ENCODE measurements at places on chromosomes 12 and 14.

- no peak for DNase-seq
These were observed 846.8 kb downstream of the NRXN3 start for GRCh38 chr14:79016828-79017505.

DNA sequence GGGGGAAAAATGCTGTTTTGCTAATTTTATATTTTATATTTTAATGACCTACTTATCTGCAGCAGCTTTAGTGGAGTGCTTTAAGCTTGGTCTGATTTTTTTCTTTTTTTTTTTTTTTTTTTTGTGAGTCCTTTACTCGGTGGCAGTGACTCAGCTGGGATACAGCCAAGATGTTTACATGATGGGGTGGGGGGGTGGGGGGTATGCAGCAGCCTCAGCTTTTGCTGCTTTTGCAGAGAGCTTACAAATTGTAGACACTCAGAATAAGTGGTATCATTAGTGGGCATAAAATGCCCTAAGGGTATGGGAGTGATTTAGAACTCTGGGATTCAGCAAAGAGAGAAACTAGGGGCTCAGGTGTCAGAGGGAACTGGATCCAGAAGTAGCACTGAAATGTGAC lies 38.2 kb upstream of the ARHGAP5 start:
- no peak for DNase-seq

DNA sequence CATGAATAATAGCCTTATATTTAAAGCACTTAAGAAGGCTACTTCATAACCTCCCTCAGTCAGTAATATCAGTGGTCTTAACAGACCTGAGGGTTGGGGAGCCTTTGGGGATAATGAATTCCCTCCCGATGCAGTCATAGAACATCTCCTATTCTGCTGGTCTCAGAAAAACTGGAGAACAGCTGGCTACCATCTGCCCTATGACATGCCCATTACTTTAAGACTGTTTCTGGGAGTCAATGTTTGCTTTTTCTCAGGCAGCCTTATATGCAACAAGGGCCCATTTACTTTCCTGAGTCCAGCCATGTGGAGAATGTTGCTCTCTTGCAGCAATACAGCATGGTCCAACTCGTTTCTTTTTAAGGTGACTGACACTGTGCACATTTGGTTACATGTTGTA lies 161.7 kb upstream of the PARP11 start:
- no peak for DNase-seq

- DNase-seq = no peak
These were observed 2.3 kb upstream of the CEBPE start for GRCh38 chr14:23121361-23121771.

GRCh38 chr12:24541193-24541871 lies 407.6 kb downstream of the BCAT1 start:
- no peak for DNase-seq

GRCh38 chr14:49497725-49498348 lies 88.3 kb downstream of the RPS29 start:
- DNase-seq = peak; percentile 60

DNA sequence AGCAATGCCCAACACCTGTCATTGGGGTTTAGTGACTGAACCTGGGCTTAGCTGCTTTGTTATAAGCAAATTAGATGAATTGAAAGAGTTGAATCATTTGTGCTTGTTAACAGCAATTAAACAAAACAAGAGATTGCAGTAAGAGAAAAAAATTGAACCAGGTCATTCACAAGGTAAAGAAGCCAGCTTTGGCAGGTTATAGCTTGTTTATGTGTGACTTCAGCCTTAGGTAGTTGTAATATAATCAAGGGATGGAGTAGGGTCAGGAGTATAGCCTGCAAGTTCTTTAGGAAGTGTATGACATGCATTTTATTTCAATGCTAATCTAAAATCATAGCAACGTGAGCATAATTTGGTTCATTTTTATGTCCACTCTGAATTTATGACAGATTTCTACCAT lies 63.4 kb upstream of the PLEKHG3 start:
- DNase-seq = no peak

GRCh38 chr14:68513838-68514607 lies 278.8 kb downstream of the ZFP36L1 start:
- DNase-seq = no peak

DNA sequence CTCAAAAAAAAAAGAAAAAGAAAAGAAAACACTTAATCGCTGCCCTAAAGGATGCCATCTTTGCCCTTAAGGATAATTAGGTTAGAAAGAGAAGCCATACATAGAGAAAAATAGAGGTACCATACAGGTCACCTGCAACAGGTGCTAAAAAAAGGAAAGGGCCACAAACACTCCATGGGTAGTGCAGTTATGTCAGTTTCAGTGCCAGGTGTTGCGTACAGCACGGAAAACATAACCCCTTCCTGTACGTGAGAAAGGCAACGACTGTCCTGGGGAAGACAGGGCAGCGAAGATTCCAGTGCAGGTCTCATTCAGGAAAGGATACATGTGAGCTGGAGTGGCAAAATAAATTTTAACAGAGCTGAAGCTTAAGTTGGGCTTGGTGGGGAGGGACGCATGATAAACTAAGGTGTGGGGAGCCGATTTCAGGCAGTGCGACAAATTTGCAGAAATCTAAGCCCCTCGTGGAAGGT lies 553 bp upstream of the DAZAP2 start:
- DNase-seq = peak; percentile 22

- no peak for DNase-seq
These were observed 15.5 kb upstream of the IRF2BPL start for GRCh38 chr14:77043984-77044485.

DNA sequence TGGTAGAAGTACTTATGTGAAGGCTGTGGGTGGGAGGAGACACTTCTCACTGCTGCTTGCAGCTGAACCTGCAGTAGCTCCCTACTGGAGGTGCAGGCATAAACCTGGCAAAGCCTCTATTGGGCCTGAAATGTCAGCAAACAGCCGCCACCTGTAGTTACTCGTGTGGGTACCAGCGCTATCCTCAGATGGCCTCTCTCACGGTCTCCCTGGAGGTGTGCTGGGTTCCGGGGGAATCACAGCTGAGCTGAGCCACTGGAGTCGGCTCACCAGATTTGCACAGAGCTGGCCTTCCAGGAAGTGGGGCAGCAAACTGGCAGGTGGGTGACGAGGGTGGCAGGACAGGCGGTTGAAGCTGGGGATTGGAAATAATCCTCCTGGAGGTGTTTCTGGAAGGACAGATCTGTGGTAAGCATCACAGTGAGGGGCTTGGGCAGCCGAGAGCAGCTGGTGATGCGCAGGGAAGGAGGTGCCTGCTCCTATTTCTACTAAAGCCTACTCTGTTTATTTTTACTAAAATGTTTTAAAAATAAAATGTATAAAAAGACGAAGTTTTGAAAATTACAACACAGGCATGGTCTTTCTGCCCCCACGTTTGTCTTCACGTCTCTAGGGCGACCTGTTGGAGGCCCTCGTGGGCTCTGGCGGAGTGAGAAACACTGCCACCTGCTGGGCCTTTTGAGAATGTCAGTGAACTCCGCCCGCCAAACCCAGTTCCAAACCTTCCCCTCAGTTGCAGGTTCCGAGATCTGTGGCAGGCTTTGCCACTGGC lies 67.8 kb upstream of the PLEKHG3 start:
- peak; percentile 87 for DNase-seq

DNA sequence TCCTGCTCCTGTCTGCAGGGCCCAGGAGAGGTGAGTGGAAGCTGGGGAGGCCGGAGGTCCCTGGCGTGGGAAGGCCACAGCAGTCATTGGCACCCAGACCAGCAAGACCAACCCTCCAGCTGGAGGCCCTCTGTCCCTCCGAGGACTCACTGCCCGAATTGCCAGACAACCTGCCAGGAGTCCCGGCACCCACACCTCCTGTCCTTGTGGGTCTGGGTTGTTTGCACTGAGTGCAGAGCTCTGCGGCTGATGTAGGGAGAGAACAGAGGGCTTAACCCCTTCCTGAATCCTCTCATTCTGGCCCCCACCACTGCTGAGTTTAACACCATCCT lies 204.9 kb downstream of the KIF26A start:
- no peak for DNase-seq

DNA sequence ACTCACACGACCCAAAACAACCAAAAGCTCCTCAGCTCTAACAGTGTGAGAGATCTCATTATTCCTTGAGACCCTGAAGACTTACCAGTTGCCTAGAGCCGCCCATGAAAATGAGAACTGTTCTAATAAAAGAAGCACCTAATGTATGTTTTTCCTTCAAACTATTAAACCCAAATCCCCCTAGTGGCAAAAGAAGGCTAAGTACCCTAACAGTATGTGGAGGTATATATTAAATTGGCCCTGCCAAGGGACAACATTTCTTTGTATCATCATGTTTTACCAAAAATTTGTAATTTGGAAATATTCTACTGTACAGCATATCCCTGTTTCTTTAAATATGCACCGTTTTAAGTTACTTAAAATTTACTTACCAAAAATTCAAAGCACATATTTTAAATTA lies 38.0 kb upstream of the PPFIA2 start:
- DNase-seq = no peak

- DNase-seq = peak; percentile 73
These were observed 6.3 kb upstream of the HOXC4 start for GRCh38 chr12:54047160-54047963.

DNA sequence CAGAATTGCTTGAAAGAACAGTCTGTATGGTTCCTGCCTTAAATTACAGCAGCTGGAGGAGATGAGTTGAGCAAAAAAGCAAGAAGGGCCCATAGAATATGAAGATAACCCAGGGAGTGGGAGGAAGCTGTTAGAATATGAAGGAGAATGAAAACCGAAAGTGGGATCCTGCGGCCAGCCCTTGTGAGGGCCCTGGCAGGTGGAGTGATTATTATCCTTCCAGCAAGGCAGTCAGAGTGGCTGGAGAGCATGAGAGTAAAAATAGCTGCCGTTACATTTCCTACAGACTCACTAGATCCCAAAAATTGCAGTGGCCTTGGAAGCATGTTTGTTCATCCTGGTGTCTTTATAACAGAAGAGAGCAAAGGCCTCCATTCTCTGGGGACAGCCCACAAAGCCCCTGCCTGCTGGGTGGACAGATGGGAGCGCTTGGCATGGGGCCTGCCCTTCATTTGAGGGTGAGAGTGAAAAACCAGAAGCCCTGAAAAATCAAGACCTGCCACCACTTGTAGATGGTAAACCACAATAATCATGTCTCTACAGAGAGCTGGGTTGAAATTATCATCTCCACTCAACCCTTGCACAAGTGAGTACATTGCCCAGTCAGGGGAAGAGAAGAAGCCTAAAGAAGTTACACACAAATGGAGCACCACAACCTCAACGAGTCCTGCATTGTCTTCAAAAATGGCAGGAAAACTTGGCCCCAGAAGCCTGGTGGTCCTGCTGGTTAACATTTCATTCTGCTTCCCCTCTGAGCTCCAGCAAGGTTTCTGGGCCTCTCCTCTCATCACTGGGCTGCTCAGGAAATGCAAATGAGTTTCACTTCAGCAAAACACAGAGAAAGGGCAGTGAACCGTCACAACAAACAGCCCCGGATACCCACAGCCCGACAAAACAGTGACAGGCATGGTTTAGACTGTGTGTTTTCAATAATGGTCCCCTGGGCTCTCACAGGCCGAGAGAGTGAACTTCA lies 20.5 kb downstream of the ZDHHC22 start:
- peak; percentile 49 for DNase-seq

DNA sequence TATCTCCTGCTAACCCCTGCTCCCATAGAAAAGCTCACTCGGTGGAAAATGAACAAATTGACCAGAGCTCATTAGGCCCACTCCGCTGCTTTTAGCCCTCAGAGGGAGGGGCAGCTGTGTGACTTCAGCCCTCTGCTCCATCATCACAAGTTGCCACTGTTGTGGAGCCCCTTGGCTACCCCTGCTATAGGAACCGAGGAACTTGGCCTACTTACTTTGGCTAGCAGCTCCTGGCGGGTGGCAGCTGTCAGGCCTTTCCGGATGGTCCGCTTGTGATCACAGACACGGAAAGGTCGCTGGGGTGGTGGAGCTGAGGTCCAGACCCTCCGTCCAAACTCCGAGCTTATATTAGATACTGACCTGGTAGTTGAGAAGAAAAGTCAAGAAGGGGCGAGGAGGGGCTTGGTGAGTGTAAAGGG lies 612 bp downstream of the CIDEB start:
- no peak for DNase-seq

DNA sequence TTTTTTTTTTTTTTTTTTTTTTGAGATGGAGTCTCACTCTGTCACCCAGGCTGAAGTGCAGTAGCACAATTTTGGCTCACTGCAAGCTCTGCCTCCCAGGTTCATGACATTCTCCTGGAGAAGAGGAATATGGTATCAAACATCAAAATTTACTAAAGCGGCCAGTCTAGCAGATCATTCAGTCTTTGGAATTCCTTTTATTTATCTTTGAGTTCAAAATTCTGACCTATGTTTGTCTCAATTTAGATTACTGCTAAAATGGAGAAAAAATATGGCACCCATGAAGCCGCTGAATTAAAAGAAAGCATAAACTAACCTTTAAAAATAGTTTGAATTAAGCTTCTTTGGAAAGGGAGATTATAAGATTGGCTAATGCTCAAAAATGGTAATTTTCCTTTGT lies 64.5 kb upstream of the EGLN3 start:
- no peak for DNase-seq

DNA sequence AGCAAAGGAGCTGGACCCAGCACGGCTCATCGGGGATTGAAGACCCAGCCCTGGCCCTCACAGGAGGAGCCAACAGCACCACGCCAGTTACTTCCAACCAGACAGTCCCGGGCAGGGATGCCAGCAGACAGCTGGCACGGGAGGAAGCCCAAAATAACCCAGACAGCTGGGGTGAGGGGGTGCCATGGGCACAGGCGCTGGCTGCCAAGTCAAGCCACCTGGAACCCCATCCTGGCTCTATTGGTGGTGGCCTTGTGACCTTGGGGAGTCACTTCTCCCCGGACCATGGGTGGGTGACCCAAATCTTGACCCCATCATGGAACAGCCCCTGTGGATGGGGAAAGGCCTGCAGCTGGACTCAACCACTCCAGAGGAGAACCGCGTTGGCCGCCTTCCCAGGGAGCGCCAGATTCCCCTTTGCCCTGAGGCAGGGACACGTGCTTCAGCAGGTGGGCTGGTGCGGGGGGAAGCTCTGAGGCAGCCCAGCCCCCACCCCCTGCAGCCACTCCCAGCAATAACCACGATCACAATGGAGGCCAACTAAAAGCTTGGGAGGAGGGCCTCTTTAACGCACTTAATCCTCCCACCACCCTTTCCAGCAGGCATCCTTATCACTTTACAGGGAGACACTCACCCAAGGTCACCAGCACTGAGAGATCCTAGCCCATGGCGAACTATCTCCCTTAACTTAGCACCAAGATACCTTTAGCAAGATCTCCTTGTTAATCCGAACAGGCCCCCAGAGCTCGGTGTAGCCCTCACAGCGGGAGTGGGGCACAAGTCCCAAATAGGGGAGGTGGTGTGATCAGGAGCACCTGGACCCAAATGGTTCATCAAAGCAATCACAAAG lies 4.7 kb upstream of the RHOF start:
- DNase-seq = peak; percentile 74

Measured in retina (tissue), 1 donor.